ENCODE measurements at places on chromosomes 13 and 19.
A peak's percentile ranks its signal among the peaks of the same experiment; 100 is the strongest.

- DNase-seq: no peak
Measured at GRCh38 chr13:88623150-88623549, 952.0 kb downstream of the SLITRK5 start.

- DNase-seq: no peak
Measured at GRCh38 chr19:14021474-14021873, 6.5 kb upstream of the RLN3 start.

DNA sequence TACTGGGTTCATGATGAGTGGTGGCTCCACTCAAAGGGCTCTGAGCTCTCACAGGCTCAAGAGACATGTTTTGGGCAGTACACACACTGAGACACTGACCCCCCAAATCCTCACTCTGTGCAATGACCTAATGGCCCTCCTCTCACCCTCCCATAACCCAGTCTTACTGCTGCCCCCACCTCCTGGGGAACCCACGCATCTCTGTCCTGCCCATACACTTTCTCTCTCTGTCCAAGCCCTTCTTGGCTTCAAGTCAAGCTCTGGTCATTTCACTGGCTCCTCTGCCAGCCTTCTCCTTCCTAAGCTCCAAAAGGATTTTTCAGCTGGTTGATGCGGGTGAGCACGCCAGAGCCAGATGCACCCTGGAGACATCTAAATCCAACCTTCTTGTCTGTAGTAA is 187.9 kb upstream of the TSHZ3 start:
- no peak for DNase-seq

GRCh38 chr13:99636728-99637353 is 135.6 kb downstream of the TM9SF2 start:
- DNase-seq: no peak

DNA sequence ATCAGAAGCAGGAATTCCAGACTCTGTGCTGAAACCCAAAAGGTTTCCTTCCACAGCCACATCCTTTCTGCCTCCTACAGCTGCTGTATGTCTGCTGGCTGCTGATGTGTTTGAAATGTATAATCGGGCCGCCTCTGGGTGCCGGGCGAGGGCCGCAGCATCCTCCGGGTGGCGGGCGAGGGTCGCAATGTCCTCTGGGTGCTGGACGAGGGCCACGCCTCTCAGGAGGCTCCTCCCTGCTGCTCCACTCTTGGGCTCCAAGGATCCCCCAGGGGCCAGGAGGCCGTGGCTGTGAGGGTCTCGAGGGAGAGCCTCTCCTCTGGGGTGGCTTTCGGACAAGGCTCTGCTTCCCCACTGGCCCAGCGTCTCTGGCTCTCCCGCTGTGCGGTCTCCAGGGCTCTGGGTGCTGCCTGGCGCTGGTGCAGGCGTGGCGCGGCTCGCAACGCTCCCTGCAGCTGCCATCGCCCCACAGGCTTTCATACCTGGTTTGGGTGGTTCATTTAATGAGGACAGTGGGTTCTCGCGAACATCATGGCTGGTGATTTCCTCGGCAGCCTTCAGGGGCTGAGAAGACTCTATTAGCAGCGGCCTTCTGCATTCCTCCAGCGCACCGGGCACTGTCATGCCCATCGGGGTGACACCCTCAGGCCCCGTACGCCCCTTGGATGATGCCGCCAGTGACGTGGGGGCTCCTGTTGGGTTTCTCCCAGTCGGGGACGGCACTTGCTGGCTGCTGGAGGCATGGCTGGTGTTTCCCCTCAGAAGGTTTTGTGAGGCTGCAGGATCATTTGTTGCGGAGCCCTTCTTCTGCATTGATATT is 41.8 kb upstream of the GRTP1 start:
- DNase-seq: no peak

DNA sequence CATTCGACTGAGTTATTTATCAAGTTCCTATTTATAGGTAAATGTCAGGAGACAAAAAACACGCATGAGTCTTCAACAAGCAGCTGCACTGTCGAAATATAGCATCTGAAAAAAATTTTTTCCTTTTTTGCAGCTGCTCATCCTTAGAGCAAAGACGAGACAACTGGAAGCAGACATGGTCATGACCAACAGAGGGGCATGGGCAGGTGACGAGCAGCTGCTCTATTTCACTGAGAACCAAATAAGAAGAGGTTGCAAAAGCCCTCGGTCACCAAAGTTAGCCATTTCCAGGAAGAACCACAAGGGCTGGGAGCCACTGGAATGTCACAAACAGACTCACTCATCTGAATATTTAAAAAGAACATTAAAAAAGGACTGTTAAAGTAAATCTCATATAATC is 22.2 kb downstream of the SOHLH2 start:
- no peak for DNase-seq

DNA sequence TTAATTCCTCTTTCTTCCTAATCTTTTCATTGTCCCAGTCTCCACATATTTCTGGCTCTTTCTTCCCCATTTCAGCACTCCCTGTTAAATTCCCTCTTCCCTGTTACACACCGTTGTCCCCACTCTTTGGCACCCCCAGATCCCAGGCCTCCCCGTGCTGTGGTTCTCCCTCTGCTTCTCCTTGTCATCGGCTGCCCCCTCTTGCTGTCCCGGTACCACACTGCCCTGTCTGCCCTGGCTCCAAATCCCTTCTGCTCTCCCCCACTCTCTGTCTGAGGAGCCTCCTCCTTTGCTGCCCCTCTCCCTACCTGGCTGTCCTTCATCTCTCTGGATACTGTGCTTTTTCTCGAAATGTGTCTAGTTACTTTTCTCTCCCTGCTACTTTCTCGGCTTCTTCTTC is 983 bp downstream of the ZNF415 start:
- DNase-seq: no peak

DNA sequence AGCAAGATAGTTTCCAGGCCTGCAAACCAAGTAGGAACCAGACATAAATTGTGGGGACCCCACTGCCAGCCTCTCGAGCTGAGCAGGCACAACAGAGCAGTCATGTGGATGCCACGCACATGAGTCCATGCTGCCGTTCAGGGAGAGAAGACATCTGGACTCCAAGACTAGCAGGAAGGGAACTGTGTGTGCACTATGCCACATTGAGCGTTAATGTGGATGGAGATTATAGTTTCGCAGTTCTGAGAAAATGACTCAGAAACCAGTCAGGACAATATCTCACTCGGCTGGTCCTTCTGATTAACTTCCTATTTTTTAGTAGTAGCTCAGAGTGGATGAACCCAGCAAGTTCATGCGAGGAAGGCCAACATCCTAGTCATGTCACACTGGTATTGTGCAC is 124.9 kb downstream of the CRYL1 start:
- peak; percentile 32 for DNase-seq

GRCh38 chr13:79382545-79383275 is 23.3 kb downstream of the RBM26 start:
- no peak for DNase-seq

GRCh38 chr13:104784891-104785290 is 1718.7 kb upstream of the SLC10A2 start:
- no peak for DNase-seq

- DNase-seq: no peak
Measured at GRCh38 chr19:4012092-4012974, 4.8 kb downstream of the PIAS4 start.

DNA sequence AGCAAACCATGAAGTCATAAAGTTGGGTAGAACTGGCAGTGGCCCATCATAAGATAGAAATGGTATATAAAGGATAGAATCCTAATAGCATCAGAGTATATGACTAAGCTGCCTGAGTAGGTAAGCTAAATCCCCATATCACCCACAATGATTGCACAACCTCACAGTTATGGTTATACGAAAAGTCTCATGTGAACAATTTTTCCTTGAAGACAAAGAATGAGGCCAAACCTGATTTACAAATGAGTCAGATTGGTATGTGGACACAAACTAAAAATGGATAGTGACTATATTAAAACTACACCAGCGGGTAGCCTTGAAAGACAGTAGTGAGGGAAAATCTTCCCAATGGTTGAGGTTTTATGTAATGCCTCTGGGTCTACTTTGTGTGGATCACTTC is 40.9 kb upstream of the UFM1 start:
- DNase-seq: peak; percentile 63

- DNase-seq: no peak
Measured at GRCh38 chr19:48663667-48664066, 9.2 kb downstream of the NTN5 start.

GRCh38 chr19:46975011-46975924 is 44.4 kb upstream of the NPAS1 start:
- DNase-seq: peak; percentile 42

- DNase-seq: no peak
Measured at GRCh38 chr13:95382411-95382810, 81.2 kb upstream of the ABCC4 start.

- DNase-seq: no peak
Measured at GRCh38 chr13:79445968-79446645, 34.8 kb upstream of the NDFIP2 start.

GRCh38 chr19:4456843-4457653 is 546 bp downstream of the UBXN6 start:
- peak; percentile 21 for DNase-seq

DNA sequence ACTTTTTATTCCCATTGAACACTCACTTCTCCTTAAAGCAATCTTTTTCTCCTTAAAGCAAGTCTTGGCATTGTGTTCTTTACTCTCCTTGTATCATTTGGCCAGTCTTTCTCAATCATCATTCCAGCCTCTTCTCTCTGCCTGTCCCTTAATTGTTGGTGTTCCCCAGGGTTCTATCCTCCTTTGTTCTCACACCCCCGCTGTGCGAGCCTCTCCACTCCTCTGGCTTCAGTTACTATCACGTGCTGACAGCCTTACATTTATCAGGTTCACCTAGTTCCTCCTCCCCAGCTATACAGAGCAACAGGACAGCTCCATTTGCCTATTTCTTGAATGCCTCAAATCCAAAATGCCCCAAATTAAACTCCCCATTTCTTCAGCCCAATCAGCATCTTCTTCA is 24.6 kb downstream of the CYSLTR2 start:
- DNase-seq: no peak

- DNase-seq: no peak
Measured at GRCh38 chr13:21595546-21595822, 8.5 kb downstream of the MICU2 start.

- no peak for DNase-seq
Measured at GRCh38 chr13:73440296-73440895, 381.6 kb downstream of the KLF5 start.

- no peak for DNase-seq
Measured at GRCh38 chr19:34734537-34735103, 577 bp downstream of the ZNF181 start.

- DNase-seq: no peak
Measured at GRCh38 chr19:3671680-3672574, 28.3 kb downstream of the PIP5K1C start.

GRCh38 chr13:111216166-111216960 is 101.3 kb downstream of the ARHGEF7 start:
- DNase-seq: no peak

DNA sequence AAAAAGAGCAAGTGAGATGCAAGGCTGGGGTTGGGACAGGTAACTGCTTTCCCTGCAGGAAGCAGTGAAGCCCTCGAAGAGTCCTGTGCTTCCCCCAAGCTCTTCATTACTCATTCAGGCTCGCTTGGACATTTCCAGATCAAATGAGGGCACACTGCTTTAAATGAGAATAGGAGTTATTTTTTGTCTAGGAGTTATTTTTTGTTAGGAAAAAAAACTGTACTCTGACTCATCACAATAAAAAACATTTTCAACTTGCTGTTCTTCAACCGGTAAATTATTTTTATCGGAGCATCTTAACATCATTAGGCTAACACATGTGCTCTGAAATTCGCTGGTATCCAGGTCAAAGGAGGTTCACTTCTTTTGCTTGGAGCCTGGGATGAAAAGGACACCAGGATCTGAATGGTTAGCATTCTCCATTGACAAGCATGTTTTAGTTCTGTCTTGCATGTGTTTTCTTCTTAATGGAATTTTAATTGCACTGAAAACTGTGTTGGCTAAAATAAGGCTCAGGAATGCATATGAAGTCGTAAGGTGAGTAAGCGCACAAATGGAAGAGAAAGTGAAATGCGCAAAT is 80.7 kb upstream of the STK24 start:
- DNase-seq: peak; percentile 40
